WTC11 (cell line): ENCODE measurements at places on chromosomes 5 and 9.

- DNase-seq, result no peak
These were observed 178.9 kb upstream of the TUSC1 start for GRCh38 chr9:25857147-25857546.

- no peak for DNase-seq
These were observed 124.0 kb upstream of the PJA2 start for GRCh38 chr5:109533751-109534272.

GRCh38 chr9:79812507-79813257 lies 240.9 kb downstream of the TLE4 start:
- no peak for DNase-seq

GRCh38 chr5:155087036-155087435 lies 73.5 kb downstream of the KIF4B start:
- DNase-seq, result no peak

DNA sequence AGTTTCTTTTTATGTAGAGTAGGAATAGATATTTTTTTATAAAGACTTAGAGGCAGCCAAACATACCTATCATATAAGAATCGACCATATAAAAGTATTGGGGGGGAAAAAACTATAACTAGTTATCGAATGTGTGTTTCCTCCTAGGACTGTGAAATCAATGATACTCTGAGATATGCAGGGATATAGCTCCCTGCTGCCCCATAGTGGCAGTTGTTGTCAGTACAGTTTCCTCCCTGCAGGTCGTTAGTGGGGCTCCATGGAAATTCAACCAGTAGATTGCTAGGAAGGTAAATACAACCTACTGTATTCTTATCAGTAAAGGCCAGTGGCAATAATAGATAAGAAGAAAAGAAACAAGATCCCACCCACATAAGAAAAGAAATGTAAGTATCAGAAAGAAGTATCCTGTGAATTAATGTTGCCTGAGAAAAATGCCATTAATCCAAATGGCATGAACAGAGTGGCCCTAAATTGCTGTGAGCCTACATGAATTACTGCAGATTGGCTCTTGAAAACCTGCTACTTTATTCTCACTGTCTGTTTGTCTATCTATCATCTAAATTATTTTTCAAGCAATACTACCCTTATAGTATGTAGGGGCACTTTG lies 136.9 kb upstream of the FBN2 start:
- DNase-seq, result peak; percentile 77

DNA sequence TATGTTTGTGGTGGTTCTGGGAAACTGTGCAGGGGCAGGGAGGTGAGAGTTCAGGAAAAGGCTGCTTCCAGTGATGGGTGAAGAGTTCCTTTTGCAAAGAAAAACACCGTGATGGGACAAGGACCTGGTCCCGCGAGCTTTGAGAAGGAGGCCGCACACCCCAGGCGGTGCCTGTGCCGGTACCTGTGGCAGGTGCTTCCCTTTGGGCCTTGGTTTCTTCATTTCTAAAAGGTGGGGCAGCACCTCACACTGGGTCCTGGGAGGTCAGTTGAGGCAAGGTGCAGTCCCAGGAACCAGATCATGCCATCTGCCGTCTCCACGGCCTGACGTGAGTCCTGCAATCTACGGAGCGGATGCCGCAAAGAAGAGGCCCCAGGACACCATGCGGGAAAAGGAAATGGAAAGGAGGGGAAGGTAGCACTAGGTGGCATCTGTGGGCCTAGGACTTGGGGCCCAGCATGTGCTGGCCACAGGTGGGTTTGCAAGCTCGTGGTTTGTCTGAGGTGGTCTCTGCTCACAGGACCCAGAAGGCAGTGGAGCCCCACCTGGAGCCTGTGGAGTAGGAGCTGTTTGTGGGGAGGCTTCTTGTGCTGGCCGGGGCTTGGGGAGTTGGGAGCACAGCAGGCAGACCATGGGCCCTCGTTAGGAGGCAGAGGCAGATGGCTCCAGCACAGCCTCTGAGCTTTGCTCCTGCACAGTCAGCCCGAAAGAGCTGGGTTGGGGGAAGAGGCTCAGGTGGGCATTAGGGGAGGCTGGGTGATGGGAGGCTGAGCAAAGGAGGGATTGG lies 131.6 kb downstream of the CACNA1B start:
- no peak for DNase-seq

DNA sequence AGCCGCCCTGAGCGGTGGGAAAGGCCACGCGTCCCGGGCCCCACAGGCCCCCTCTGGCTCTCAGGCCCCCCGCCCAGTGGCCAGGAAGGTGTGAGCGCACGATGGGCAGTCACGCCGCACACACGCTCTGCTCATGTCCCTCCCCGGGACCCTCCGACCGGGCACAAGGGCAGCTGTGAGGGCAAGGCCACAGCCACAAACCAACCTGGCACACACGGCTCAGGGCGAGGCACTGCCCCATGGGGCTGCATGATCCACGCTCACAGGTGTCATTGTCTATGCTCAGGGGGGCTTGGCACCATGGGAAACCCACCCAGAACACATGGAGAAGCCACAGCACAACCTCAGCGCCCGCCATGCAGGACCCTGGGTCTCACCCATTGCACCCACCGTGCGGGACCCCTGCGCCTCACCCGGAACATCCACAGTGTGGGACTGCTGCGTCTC lies 51.3 kb downstream of the SLC12A7 start:
- no peak for DNase-seq

- no peak for DNase-seq
These were observed 21.7 kb downstream of the TRAF1 start for GRCh38 chr9:120904978-120905301.

GRCh38 chr5:32332361-32332760 lies 19.6 kb upstream of the MTMR12 start:
- no peak for DNase-seq
